NB4 (cell line): ENCODE measurements at places on chromosomes 12 and 14.

GRCh38 chr14:75432411-75432810 is 4.6 kb downstream of the JDP2 start:
- DNase-seq, result no peak

GRCh38 chr12:133231001-133231400 is 4.7 kb downstream of the ANHX start:
- DNase-seq, result no peak

DNA sequence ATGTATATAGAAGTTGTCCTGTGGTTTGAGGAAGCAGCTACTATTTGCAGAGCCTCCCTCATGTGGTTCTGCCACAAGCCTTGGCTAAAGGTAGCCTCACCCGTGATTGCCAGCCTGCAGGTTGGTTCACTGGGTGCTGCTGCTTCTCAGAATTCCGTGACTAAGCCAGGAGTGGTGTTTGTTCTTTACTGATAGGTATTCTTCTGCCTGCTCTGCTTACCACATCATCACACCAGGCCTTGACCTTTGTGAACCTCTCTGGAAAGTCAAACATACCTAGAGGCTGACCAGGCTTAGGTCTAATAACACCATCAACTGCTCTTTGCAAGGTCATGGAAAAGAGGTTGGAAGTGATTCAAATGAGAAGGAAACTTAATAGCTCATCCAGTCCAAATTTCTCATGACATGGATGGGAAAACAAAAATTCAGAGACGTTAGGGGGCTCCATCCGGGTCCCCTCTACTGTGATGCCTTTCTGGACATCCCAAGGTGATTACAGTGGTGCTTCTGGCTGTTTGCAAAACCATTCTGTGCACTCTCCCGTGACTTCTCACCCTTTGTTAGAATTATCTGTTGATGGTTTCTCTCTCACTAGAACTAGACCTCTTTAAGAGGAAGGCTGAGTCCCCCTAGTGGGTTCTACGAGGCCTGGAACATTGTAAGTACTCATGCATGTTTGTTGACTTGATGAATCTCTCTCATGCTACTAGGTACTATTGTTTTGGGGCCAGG is 8.5 kb upstream of the SOCS2 start:
- DNase-seq, result peak; percentile 31

DNA sequence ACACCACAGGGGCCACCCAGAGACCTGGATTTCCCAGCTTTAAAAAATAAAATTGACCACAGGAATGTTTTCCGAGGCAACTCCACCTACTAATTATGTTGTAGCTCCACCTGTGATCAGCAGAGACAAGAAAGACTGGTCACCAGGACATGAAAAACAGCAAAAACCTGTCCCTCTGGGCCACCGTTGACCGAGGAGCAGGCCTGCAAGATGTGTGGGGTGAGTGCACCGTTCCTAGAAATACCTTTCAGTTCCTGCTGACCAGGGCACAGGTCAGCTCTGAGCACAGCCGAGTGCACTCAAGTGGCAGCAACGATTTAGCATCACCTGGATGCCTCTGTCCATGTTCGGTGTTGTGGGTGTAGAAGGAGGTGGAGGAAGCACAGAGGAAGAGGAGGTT is 16.9 kb downstream of the FZD10 start:
- DNase-seq, result no peak

DNA sequence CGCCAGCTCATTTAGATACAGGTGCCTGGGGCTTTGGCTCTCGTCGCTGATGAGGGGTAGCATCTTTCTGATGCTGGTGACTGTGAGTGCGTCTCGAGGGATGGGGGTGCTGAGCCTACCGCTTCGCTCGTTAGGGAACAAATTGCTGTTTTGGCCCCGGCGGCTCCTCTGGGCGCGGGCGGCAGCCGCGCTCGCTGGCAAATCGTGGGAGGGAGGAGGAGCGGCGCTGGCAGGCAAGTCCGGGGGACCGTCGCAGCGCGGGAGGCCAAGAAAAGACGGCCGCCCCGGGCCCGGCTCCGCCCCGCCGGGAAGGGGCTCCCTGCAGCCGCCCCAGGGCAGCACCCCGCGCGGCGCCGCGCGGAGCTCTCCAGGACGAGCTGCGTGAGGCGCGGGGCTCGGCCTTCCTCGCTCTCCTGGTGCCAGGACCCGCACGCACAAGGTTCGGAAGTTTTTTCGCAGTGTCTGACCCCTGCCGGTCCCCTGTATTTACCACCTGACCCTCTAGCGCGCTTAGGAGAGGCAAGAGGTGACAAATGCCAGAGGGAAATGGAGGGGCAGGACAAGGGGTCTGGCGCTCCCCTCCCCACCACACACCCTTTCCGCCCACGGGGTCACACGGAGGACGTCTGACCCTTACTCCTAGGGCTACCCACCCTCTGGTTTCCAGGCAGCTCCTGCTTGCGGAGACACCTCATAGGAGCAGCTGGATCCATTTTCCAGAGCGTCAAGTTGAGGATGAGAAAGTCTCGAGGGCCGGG is 899 bp upstream of the KCNH3 start:
- peak; percentile 59 for DNase-seq

DNA sequence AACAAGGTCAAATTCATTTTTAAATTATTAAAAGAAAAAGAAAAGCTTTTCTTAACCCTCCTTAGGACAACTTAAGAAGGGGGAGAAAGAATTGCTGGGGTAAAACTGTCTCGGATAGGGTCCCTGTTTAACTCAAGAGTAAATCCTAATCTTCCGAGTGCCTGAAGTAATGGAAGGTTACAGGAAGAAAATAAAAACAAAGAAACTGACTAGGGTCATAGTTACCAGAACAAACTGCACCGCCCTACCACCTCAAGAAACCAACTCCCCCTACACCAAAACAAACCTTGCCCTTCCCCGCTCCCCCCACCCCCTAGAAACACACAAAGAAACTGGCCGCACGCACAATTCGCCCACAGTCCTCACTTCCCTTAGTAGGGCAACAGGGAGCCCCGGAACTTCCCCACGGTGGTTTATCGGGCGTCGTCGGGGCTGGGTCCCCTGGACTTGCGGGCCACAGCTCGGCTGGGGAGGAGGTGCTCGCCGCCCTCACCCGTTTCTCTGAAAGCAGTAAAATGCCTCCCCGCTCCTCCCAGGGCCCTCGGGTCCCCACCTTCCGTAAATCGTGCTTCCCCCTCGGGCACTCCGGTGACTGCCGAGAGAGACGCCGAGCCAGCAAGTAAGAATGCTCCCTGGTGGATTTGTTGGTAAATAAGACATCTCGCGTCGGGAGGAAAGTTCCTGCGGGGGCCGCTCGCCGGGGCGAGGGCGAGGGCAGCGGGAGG is 2.4 kb downstream of the SINHCAF start:
- peak; percentile 81 for DNase-seq

- DNase-seq, result no peak
These were observed 337.7 kb downstream of the C12orf75 start for GRCh38 chr12:105667973-105668743.

DNA sequence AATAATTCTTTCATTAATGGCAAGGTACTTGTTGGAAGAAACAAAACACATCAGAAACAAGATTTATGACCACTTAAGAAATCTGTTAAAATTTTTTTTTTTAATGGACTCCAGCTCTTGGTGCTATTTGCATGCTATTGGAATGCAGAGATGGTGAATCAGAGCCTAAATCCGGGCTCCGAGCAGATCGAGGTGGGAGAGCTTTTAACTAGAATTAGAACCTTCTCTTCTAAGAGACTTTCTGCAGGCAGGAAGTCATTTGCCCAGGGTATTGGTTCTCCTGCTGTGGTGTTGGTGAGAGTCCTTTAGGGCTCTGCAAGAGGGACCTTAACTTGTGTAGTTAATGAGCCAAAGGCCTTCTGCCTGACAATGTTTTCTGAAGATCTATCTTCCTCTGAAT is 419.4 kb downstream of the SNAPC1 start:
- no peak for DNase-seq

DNA sequence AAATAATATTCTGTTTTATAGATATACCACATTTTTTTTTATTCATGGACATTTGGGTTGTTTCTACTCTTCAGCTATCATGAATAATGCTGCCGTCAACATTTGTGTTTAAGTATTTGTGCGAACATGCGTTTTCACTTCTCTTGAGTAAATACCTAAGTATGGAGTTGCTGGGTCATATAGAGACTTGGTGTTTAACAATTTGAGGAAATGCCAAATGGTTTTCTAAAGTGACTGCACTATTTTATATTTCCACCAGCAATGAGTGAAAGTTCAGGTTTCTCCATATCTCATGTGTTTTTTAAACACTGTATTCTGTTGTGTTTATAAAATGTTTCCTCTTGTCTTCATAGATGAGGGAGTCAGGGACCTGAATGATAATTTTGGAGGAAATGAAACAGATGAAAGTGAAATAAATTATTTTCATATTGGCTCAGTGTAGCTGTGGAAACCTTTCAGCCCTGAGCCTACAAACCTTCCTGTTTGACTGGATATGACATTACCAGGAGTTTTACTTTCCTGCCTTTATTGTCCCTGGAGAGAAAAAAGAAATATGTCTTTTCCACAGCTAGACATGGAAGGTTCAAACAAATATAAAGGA is 26.3 kb downstream of the DAAM1 start:
- DNase-seq, result no peak

- DNase-seq, result no peak
These were observed 34.4 kb downstream of the SH2B3 start for GRCh38 chr12:111440152-111440551.

GRCh38 chr12:86290615-86291014 is 34.4 kb upstream of the MGAT4C start:
- DNase-seq, result no peak

GRCh38 chr12:91379051-91379775 is 196.6 kb upstream of the DCN start:
- DNase-seq, result no peak

- no peak for DNase-seq
These were observed 50.3 kb upstream of the ANP32D start for GRCh38 chr12:48422060-48422459.

- no peak for DNase-seq
These were observed 11.3 kb upstream of the PUS1 start for GRCh38 chr12:131917711-131918306.

DNA sequence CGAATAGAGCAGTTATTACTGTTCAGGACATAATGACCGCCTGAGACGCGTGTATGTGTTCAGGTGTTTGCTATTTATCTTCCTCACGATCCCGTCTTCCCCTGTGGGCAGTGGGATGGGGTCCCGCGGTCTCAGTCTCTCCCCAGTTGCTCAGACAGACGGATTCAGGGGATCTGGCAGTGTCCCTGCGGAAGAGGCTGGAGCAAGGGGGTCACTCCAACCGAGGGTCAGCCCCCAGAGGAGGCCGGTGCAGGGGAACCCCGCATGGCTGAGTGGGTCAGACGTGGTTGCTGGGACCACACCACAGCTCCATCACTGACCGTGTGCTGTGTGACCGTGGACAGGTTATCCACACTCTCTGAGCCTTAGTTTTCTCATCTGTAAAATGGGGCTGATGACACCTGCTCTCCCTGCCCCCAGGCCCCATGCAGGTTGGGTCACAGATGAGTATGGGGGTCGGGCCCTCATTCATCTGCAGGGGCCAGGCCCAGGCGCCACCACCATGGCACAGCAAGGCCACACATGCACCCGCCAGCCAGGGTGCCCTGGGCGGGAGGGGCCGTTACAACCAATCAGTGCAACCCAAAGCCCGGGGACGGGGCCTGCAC is 5.2 kb downstream of the MMP17 start:
- DNase-seq, result no peak

- no peak for DNase-seq
These were observed 40.6 kb upstream of the MED13L start for GRCh38 chr12:116317986-116318575.

GRCh38 chr12:50101663-50102062 is 2.1 kb upstream of the GPD1 start:
- peak; percentile 30 for DNase-seq

DNA sequence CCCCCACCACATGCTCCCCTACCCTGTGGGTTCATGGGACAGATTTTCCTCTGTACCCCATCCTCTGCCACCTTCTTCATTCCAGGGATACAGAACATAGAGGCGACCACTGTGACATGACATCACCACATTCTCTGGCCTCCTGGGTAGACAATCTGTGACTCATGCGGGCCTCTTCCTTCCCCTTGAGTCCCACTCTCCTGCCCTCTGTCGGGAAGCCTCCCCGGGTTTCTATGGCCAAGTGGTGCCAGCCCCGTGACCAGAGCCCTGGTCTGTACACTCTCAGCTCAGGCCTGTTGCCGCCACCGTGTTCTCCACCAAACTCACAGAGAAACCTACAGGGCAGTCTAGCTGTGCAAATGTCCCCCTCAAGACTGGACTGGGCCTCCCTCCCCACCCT is 8.0 kb downstream of the CLMN start:
- peak; percentile 40 for DNase-seq

DNA sequence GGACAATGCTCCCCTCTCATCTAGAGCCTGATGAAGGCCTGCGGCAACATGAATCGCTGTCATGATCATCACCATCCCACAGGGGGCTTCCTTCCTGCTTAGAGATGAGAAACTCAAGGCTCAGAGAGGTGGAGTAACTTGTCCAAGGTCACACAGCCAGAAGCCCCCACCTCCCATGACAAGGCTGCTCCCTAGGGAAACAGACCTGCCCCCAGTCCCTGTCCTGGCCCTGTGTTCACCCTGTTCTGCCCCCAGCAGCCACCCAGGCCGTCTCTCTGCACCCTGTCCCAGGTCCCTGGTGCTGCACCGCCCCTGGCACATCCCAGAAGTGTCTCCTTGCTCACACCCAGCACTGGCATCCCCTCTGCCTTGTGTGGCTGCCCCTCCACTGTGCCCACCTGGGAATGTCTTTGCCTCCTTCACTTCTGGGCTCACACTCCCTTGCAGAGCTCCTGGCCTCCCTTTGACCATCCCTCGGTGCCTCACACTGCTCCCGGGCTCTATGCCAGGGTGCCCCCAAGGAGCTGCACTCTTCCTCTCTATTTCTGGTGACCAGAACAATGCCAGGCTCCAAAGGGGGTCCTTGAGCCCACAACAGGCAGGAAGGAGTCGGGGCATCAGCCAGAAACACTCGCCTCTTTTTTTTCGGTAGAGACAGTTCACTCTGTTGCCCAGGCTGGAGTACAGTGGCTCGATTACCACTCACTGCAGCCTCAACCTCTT is 70.5 kb downstream of the BCL11B start:
- no peak for DNase-seq

DNA sequence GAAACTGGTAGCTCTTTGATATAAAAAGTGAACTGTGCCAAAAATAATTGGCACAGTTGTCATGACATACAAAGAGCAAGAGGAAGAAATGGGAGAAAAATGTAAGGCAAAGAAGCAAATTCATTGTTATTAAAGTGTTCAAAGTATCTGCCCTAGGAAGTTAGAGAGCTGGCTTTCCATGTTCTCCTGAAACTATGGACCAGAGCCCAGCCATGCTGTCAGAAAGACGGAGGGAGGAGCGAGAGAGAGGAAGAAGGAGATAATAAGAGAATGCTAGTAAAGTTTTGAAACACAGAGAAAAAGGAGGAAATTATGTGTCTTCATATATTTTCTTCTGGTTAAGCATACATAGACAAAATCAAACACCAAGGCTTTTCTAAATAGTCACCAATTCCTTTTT is 78.1 kb upstream of the PELI2 start:
- DNase-seq, result no peak
